ENCODE measurements at places on chromosomes 11 and 22. TPM values are rescaled to one million over a fixed set of nuclear protein-coding genes. Genes with fewer than 3 reads are reported as not detected.

MAPK8IP2 gene
- total RNA-seq: 0.26 TPM

UPB1 gene
- 0.09 TPM for total RNA-seq

OR52I2 gene
- not detected for total RNA-seq

MRGPRX4 gene
- total RNA-seq: 0.87 TPM

Data from dermis lymphatic vessel endothelial cell (primary cell).